WTC11 (cell line): ENCODE measurements at places on chromosomes 11 and 22. TPM values are rescaled to one million over a fixed set of nuclear protein-coding genes. Genes with fewer than 3 reads are reported as not detected.

The OR8G1 gene
- total RNA-seq, result not detected in 3 replicates

The OR8D4 gene
- 0.07 TPM in 1 of 3 replicates, not detected in the others for total RNA-seq

The C11orf21 gene
- total RNA-seq, result 0.11 to 0.24 TPM in 2 of 3 replicates, not detected in the other

The TTC36 gene
- total RNA-seq, result 0.70 to 0.78 TPM (median 0.71 TPM) in 3 replicates

The MS4A4A gene
- not detected in 3 replicates for total RNA-seq

The KCTD21 gene
- total RNA-seq, result 2.8 to 4.0 TPM (median 3.1 TPM) in 3 replicates

The ACR gene
- 0.18 to 0.55 TPM (median 0.46 TPM) in 3 replicates for total RNA-seq

The RAB36 gene
- total RNA-seq, result 0.89 to 1.8 TPM (median 1.1 TPM) in 3 replicates

The FAT3 gene
- 25.3 to 30.9 TPM (median 25.8 TPM) in 3 replicates for total RNA-seq

The PDGFD gene
- 2.6 to 3.1 TPM (median 2.9 TPM) in 3 replicates for total RNA-seq
